ENCODE measurements at places on chromosomes 6 and 20.

DNA sequence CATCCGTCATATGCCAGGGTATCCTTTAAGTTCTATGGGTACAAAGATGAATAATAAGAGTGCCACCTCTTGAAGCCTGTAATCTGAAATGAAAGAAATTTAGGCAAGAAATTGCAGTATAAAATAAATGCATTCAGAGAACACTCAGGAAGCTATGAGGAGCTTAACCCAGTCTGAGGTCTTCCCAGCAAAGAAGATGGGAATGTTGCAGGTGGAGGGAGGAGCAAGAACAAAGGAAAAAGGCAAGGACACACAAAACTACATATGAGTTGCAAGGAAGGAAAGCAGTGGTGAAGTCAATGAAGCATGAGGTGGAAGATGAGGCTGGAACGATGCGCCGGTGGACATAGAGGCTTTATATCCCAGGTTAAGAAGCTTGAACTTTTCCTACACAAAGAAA is 67.0 kb upstream of the DST start:
- DNase-seq: no peak

DNA sequence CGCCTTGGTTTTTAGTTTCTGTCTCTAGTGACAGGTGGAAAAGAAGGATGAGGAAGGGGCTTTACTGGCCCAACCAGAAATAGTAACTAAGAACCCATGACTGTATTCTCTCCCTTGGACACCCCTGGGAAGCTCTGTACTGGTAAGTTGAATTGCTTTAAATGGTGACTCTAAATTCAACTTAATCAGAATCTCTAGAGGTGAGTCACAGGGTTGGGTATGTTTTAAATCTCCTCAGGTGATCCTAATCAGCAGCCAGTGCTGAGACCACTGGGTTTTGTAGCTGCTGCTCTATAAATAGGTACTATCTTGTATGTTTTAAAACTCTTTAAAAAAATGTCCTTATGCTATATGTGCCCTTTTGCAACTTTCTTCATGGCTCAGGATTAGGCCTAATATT is 314.0 kb upstream of the ECI2 start:
- no peak for DNase-seq

DNA sequence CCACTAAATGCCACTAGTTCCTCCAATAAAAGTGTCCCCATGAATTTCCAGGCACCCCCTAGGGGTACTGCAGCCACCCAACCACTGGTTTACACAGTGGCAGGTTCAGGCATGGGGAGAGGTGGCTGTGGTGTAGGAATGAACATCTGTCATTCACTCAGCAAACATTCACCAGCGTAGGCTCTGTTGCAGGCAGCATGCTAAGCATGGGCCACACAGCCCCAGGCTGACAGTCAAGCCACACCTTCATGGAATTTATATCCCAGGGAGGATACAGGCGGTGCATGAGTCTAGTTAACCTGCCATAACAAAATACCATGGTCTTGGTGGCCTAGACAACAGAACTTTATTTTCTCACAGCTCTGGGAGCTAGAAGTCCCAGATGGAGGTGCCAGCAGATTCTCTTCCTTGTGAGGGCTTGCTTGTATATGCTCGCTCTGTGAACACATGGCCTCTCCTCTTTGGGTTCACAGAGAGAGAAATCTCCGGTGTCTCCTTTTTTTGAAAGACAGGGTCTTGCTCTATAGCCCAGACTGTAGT is 135.7 kb downstream of the EYA2 start:
- DNase-seq: no peak

DNA sequence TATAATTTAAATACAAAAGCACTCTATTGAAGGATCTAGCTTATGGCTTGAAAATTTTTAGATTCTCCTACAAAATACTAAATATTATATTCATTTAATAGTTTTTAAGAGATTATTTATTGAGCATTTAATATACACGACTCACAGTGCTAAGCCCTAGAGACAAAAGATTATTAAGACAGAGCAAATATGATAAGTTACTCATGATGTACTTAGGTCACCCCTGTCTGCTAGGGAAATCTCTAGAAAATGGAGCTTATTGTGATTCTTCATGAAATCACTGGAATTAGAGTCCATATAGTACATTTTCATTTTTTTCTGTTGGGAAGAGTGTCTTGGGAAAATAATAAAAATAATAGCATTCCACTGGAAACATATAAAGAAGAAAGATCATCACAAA is 37.8 kb downstream of the BEND6 start:
- DNase-seq: no peak

DNA sequence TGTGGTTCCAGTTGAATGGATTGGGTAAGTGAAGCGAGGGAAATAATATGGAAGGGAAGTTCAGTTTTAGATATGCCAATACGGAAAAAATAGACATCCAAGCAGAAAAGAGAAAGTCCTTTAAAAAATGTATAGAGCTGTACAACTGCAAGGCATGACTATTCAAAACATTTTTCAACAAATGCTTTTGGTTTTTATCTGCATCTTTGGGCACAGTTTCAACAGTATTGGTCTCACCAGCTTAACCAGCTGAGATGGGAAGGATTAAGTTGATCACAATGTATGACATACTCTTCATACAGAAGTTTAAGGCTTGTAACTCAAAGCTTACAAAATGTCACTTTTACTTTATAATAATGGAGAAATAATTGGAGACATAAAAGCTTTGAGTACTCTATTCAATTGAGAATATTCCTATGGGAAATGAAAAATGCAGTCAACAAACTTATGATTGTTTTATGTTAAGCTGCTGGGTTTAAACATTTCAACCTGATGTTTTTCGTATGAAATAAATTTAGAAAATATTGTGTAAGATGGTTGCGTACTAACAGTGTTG is 16.3 kb upstream of the UTRN start:
- no peak for DNase-seq

- no peak for DNase-seq
These were observed 219.6 kb downstream of the NRN1 start for GRCh38 chr6:5786969-5787720.

DNA sequence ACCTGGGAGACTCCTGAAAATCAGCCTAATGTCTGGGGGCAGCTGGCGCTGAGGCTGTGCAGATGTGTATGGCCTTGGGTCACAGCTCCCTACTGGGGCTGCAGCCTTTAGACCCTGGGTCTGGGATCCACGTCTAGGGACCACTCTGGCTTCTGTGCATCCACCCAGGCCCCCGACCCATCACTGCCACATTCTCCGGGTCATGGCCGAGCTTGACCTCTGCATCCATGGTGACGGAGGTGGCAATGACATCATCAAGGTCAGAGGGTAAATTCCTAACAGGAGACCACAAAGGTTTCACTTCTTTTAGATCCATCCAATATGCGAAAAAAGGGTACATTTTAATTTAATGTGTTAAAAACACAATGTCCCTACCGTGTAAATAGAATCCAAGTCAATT is 14.5 kb upstream of the PCMTD2 start:
- DNase-seq: no peak

DNA sequence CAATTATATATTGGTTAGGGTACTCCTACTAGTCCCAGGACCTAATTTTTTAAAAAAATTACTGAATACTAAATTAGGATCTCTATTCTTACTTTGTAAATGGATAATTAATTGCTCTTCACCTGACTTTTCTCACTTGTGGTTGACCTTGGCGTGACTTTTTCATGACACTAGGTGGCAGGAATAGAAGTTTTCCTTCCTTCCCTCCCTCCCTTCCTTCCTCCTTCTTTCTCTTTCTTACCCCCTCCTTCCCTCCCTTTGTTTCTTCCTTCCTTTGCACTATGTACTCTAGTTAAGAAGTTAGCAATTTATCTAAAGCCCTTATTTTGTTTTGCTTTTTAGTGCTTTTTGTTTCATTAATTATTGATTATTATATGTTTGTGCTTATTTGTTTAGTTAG is 20.4 kb upstream of the HBS1L start:
- no peak for DNase-seq

DNA sequence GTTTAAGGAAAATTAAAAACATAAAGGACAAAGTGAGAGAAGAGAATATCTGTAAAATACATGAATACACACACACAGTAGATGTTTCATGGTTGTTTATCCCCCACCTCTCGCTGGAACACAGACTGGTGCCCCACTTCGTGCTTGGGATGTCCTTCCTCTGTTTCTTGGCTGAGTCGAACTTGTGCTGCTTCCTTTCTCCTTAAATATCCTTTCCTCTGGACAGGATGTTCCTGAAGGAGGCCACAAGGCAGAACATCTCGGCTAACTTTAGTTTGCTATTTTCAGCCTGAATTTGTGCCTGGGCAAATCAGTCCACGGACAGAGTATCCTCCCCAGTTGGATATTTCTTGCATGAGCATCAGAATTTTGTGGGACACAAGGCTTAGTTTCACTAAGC is 54.7 kb upstream of the ZMYND8 start:
- no peak for DNase-seq

- DNase-seq: no peak
These were observed 765.9 kb downstream of the BCKDHB start for GRCh38 chr6:80872199-80872950.

- DNase-seq: no peak
These were observed 21.8 kb upstream of the CCND3 start for GRCh38 chr6:41963371-41963770.

- DNase-seq: no peak
These were observed 28.9 kb downstream of the ASIP start for GRCh38 chr20:34269996-34270627.

- DNase-seq: no peak
These were observed 156.1 kb downstream of the UBE3D start for GRCh38 chr6:82909551-82909950.

GRCh38 chr6:147245693-147246092 is 41.5 kb downstream of the STXBP5 start:
- DNase-seq: no peak

DNA sequence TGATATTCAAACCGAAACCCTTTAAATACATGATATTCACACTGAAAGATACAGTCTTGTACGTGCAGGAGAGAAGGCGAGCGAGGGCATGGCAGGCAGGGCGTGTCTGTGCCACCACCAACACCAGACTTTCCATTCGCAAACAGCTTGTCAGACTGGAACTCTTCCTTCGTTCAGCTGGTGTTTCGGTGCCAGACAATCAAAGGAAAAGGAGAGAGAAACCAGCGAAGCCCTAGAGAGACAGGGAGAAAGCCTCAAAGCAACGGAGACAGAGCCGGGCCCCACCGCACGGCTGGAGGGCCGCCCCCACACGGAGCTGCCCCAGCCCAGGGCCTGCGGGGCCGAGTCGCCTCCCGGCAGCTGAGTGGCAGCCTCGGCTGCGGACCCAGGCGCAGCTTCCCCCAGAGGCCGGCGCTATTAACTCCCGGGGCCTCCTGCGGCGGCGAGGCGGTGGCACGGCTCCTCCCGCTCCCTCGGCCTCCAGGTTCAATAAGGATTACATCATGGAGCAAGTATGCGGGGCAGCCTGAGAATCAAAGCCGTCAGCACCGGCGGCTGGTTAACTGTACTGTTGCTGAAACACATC is 32.1 kb upstream of the NR2E1 start:
- DNase-seq: no peak

DNA sequence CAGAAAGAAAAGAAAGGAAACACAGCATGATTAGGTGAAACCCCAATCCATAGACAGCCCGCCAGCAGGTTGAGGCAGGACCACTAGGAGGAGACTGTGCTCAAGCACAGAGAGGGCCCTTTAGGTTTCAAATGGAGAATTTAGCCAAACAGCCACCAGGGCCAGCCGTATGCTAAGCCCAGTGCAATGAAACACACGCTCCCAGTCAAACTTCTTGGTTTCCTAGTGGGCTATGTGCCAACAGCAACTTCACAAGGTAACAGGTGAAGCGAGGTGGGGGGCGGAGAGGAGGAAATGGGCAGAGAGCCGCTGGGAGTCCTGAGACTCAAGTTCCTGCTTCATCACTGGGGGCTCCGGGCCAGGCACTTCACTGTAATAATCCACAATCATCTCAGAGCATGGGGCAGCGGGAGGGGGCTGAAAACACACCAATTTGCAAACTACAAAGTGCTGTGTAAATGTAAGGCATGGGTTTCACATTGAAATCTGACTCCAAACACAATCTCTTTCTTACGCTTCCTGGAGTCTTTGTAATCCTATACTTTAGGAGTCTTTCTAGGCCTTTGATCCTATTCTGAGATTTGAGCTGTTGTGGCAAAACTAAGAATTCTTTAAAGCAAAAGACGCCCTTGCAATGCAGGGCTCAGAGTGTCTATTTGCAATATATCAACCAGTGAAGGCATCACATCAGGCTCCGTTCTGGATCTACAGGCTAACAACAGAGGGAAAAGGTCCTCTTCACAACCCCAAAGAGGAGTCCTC is 117.3 kb downstream of the OPRM1 start:
- DNase-seq: no peak

- no peak for DNase-seq
These were observed 139.4 kb downstream of the PHF3 start for GRCh38 chr6:63774961-63775360.

DNA sequence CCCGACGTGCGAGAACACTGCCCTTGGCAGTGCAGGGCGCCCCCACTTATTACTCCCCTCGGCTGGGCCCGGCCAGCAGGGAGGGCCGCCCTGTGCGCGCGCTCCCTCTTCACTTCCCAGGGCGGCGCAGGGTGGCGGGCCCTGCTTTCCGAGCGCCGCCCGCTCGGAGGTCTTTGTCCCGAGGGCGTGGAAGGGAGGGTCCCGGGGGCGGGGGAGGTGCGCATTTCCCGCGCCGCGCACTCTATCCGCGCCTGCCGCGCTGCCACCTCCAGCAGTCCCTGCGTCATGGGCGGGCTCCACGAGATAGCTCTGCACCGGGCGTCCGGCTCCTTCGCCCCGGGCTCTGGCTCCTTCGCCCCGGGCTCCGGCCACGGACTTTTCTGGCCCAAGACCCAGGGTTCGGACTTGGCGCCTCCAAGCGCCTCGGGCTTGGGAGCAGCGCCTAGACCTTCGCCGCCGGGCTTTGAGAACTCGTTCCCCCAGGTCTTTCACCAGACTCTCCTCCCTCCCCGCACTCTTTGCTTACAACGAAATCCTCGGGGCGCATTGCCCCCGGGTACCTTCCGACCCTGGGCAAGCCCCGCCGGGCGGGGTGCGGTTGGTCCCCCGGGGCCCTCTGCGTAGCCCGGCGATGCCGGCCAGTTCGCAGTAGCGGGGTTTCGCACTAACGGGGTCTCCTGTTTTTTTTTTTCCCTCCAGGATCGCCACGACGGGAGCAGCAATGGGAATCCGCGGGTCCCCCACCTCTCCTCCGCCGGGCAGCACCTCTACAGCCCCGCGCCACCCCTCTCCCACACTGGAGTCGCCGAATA is 1.6 kb downstream of the TFAP2C start:
- DNase-seq: no peak

- no peak for DNase-seq
These were observed 191.7 kb upstream of the HSF2 start for GRCh38 chr6:122207794-122208193.

DNA sequence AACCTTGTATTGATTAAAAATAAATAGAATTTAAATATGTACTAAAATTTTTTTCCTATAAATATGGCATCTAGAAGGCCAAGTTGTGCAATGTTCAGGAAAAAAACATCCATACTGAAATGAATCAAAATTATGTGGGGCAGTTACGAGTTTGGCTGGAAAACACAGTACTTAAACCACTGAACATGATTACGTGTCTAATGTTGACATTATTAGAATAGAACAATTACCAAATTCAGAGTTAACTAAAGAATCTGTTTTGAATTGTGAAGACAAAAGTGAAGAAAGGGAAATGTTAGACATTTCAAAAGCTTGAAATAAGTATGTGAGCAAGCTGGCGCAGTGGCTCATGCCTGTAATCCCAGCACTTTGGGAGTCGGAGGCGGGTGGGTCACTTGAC is 57.2 kb downstream of the KLHL31 start:
- DNase-seq: no peak
